Left renal pelvis (tissue), 4 donors: ENCODE measurements at places on chromosomes 16 and 17. TPM values are rescaled to one million over a fixed set of nuclear protein-coding genes. Genes with fewer than 3 reads are reported as not detected.

DNA sequence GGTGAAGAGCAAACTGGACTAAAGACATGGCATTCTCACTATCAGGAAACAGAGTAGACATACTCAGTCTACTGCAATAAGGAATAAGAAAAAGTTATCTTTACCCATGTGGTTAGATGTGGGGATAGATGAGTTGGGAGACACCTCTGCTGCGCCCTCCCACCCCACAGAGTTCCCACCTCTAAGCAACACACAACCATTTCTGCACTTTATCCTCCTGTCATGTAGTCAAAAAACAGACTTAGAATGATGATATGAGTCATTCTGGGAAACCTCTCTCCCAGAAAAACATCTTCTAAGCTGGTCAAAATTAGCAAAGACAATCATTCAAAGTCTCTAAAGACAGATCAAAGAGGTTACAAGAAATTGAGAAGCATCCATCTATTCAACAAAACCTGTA, 94.9 kb downstream of the CACNG1 start:
- DNase-seq: no peak

- no peak for DNase-seq
These were observed 22.2 kb downstream of the ITGAL start for GRCh38 chr16:30494709-30495108.

- no peak for DNase-seq
These were observed 3.9 kb downstream of the NLRP1 start for GRCh38 chr17:5580367-5580766.

DNA sequence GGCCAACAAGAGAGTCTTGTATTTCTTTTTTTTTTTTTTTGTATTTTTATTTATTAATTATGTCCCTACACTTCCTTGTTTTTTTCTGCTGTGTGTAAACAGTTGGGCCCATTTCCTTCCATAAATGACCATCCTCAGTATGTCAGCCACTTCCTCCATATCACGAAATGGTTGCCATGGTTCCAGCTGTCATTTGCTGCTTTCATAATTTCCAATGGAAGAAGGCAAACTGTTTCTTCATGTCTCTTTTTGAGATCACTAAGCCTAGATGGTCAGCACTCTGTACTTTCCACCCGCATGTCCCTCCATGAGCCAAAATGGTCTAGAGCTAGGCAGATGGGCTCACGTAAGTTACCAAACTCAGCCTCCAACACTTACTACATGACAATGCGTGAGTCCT, 133.5 kb upstream of the FOXF1 start:
- no peak for DNase-seq

- DNase-seq: no peak
These were observed 2.9 kb downstream of the TMEM107 start for GRCh38 chr17:8173056-8173870.

SPNS2 gene
- 57.6 TPM for polyA plus RNA-seq

P2RX5 gene
- 1.3 TPM for polyA plus RNA-seq

MYH10 gene
- 286 TPM for polyA plus RNA-seq

ASPA gene
- polyA plus RNA-seq: 10.5 TPM

TMEM106A gene
- 8.9 TPM for polyA plus RNA-seq
